ENCODE measurements at places on chromosomes 2 and 18.

GRCh38 chr2:109715313-109715805 lies 78.7 kb upstream of the RGPD5 start:
- DNase-seq, result no peak

- DNase-seq, result no peak
Observed at GRCh38 chr2:200681697-200682096, 95.9 kb downstream of the AOX1 start.

GRCh38 chr2:144158096-144158495 lies 361.8 kb downstream of the ZEB2 start:
- DNase-seq, result no peak

GRCh38 chr2:16554060-16554583 lies 111.5 kb downstream of the CYRIA start:
- no peak for DNase-seq
